Ascending aorta (tissue), 2 donors: ENCODE measurements at places on chromosomes 12 and 14.

GRCh38 chr14:51682411-51682810 is 30.7 kb downstream of the FRMD6 start:
- no peak for DNase-seq
- no peak overlapping the region for H3K4me3 ChIP-seq
- no peaks in the 10 kb centered on the region for H3K27me3 ChIP-seq
- no peaks in the 10 kb centered on the region for H3K4me1 ChIP-seq
- no peak overlapping the region for H3K27ac ChIP-seq
- no peaks in the 10 kb centered on the region for H3K36me3 ChIP-seq

- H3K36me3 ChIP-seq: no peaks in the 10 kb centered on the region
- peak overlapping the region; percentile 42 for H3K4me3 ChIP-seq
- no peaks in the 10 kb centered on the region for H3K27me3 ChIP-seq
- H3K4me1 ChIP-seq: peaks cover 21% of the 10 kb centered on the region
- DNase-seq: no peak
- no peak overlapping the region for H3K27ac ChIP-seq
Observed at GRCh38 chr12:19841451-19841850, 402.2 kb downstream of the AEBP2 start.

DNA sequence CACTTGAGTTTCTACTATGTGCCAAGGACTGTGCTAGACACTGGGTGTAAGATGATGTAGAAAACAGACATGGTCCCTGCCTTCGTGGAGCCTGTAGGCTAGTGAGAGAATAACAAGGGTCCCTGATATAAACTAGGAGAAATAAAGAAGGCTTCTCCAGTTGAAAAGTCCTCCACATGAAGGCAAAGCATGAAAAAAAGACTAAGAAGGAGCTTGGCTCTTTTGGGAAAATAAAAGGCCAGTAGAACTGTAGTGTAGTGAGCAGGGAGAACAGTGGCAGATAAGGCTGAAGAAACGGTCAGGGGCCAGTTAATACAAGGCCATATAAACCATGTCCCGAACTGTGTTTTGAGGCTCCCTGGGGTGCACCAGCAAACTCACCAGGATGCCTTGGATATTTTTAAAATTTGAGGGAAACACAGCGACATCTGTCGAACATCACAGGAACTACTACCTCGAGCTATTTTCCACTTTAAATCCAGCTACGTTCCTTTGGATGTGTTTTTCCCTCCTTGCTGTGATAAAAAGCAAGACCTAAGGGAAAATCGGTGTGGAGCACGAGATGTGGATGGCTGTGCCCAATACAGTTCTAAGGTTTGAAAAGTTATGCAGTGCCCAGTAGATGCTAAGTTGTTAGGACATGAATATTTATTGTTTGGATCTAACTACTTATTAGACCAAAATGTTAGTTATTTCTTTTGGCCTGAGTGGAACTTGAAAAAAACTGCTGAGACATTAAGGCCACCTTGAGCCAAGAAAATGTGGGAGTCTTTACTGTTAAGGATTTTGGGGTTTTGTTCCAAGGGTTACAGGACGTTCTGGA is 8.5 kb upstream of the CFL2 start:
- no peaks in the 10 kb centered on the region for H3K4me1 ChIP-seq
- no peak overlapping the region for H3K27ac ChIP-seq
- H3K4me3 ChIP-seq: no peak overlapping the region

- H3K27me3 ChIP-seq: no peaks in the 10 kb centered on the region
- H3K4me1 ChIP-seq: no peaks in the 10 kb centered on the region
- no peaks in the 10 kb centered on the region for H3K36me3 ChIP-seq
- no peak for DNase-seq
- no peak overlapping the region for H3K27ac ChIP-seq
- no peak overlapping the region for H3K4me3 ChIP-seq
Observed at GRCh38 chr12:25690996-25691864, 138.1 kb upstream of the LMNTD1 start.

- no peak overlapping the region for H3K27ac ChIP-seq
- H3K27me3 ChIP-seq: no peaks in the 10 kb centered on the region
- H3K4me1 ChIP-seq: peaks cover 5% of the 10 kb centered on the region
- peaks cover 3% of the 10 kb centered on the region for H3K36me3 ChIP-seq
- H3K4me3 ChIP-seq: no peak overlapping the region
Observed at GRCh38 chr14:105015905-105016304, 5.0 kb downstream of the CDCA4 start.

DNA sequence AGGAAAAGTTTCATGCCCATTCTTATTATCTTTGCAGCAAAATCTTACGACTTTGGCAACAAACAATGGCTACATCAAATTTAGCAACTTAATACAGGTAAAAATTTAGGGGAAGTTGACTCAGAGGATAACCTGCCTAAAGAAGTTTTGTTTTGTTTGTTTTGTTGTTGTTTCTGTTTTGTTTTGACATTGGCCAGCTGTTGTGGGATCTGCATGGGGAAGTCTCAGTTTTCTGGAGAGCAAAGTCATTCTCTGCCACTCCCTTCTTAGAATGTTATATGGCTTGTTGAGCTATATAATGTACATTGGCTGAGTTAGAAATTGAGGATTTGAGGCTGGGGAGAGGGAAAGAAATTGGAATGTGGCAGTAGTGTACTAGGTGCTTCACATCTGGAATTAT is 109.5 kb downstream of the NT5DC3 start:
- no peaks in the 10 kb centered on the region for H3K4me1 ChIP-seq
- H3K27ac ChIP-seq: no peak overlapping the region
- DNase-seq: no peak
- no peak overlapping the region for H3K4me3 ChIP-seq
- H3K27me3 ChIP-seq: no peaks in the 10 kb centered on the region
- H3K36me3 ChIP-seq: no peaks in the 10 kb centered on the region

DNA sequence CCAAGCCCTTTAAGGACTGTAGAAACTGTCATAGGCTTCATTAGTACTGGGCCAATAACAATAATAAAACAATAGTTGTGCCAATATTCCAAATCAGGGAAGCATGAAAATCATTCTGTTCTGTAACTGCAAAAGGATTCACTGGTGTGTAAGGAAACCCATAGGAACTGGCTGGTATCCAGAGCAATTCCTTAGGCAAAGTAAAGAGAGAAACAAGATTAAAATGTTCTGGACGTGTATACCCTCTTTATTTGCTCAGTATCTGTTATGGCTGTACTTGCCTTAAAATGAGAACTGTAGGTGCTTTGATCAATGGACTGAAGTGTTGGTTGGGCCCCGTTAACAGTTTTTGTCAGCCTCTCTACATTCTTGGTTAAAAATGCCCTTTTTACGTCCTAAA is 72.4 kb upstream of the STAC3 start:
- no peaks in the 10 kb centered on the region for H3K27me3 ChIP-seq
- H3K27ac ChIP-seq: no peak overlapping the region
- no peak overlapping the region for H3K4me3 ChIP-seq
- DNase-seq: no peak
- H3K36me3 ChIP-seq: peaks cover 3% of the 10 kb centered on the region

- DNase-seq: no peak
- no peaks in the 10 kb centered on the region for H3K27me3 ChIP-seq
- H3K36me3 ChIP-seq: no peaks in the 10 kb centered on the region
Observed at GRCh38 chr12:14264316-14264715, 101.2 kb upstream of the ATF7IP start.

GRCh38 chr12:77667101-77667500 is 163.6 kb upstream of the NAV3 start:
- no peaks in the 10 kb centered on the region for H3K4me1 ChIP-seq
- no peaks in the 10 kb centered on the region for H3K36me3 ChIP-seq
- no peak for DNase-seq
- no peak overlapping the region for H3K27ac ChIP-seq

DNA sequence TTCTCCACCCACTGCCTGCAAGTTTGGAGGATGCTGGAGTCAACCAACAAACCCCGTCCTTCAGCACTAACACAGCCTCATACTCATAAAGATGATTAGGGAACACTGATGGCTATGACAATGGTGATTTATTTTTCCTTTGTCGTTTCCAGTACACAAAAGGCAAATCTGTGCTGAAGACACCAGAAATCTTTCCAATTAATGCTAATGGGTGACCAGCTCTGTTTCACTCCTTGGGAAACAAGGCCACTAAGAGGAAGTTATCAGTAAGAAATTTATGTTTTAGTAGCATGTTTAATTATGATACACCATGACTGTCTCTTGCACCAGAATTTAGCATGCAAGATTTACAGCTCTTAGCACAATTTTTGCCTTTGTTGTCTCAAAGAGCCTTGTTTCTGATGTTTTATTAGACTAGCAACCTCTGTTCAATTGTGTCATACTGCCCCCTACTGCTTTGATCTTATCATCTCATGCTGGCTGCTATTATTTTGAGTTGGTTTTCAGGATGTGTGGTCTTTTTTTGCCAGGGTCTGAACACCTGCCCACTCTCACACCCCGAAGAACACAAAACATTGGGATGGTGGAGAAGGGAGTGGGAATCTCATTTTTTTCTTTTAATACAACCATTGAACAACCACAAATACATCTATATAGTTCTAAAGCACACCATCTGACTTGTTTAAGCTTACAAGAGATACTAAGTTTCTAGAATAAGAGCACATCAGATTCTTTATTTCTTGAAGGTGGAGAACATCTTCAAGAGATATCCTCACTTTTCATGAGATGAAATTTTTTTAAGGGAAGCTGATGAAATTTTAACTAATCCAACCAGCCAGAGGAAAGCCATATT is 160.9 kb downstream of the SPTSSA start:
- no peak overlapping the region for H3K27ac ChIP-seq
- DNase-seq: no peak
- no peaks in the 10 kb centered on the region for H3K36me3 ChIP-seq
- no peaks in the 10 kb centered on the region for H3K27me3 ChIP-seq

GRCh38 chr12:104694711-104695110 is 238.0 kb downstream of the CHST11 start:
- H3K36me3 ChIP-seq: no peaks in the 10 kb centered on the region
- peak overlapping the region; percentile 25 for H3K27ac ChIP-seq
- no peak overlapping the region for H3K4me3 ChIP-seq
- peak; percentile 71 for DNase-seq
- H3K4me1 ChIP-seq: peaks cover 3% of the 10 kb centered on the region

- DNase-seq: no peak
- no peak overlapping the region for H3K4me3 ChIP-seq
- H3K27me3 ChIP-seq: no peaks in the 10 kb centered on the region
- no peaks in the 10 kb centered on the region for H3K36me3 ChIP-seq
Observed at GRCh38 chr12:47378907-47379306, 299.1 kb upstream of the AMIGO2 start.

GRCh38 chr12:2311020-2311778 is 258.4 kb downstream of the CACNA1C start:
- H3K4me3 ChIP-seq: no peak overlapping the region
- no peak overlapping the region for H3K27ac ChIP-seq
- no peaks in the 10 kb centered on the region for H3K27me3 ChIP-seq
- peaks cover 16% of the 10 kb centered on the region for H3K4me1 ChIP-seq
- no peak for DNase-seq

DNA sequence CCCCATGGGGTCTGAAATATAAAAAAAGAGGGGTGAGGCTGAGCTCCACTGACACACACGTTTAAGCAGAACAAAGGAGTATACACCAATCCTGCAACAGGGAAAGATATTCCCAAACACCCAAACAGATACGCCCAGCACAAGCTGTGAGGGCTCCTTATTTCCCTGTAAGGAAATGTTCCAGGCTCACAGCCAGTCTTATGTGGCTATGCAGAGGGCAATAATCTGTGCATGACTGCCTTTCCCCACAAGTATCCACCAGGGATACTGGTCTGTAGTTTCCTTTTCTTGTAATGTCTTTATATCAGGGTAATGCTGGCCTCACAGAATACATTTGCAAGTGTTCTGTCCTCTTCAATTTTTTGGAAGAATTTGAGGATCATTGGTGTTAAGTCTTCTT is 141.7 kb upstream of the DAAM1 start:
- DNase-seq: no peak
- H3K4me1 ChIP-seq: no peaks in the 10 kb centered on the region
- no peak overlapping the region for H3K4me3 ChIP-seq
- no peaks in the 10 kb centered on the region for H3K27me3 ChIP-seq
- H3K27ac ChIP-seq: no peak overlapping the region

- H3K36me3 ChIP-seq: no peaks in the 10 kb centered on the region
- no peak overlapping the region for H3K4me3 ChIP-seq
- no peaks in the 10 kb centered on the region for H3K27me3 ChIP-seq
- no peak for DNase-seq
Observed at GRCh38 chr14:105933238-105933637, 406.9 kb downstream of the TMEM121 start.

DNA sequence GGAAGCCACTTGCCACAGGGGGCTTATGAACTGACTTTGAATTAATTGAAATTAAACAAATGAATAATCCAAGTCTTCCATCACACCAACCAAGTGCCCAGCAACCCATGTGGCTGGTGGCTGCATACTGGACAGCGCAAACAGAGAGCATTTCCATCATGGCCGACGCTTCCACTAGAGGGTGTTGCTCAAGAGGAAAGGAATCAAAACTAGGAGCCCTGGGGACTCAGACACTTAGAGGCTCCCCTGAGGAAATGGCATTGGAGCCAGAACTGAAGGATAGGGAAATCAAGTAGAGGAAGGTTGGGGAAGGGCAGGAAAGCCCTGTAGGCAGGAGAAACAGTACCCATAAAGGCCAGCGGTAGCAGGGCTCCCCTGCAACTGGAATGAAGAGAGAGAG is 50.6 kb upstream of the NUAK1 start:
- H3K27ac ChIP-seq: no peak overlapping the region
- no peak for DNase-seq
- no peaks in the 10 kb centered on the region for H3K4me1 ChIP-seq
- no peaks in the 10 kb centered on the region for H3K27me3 ChIP-seq

- no peak for DNase-seq
- H3K4me3 ChIP-seq: no peak overlapping the region
- no peak overlapping the region for H3K27ac ChIP-seq
- H3K4me1 ChIP-seq: no peaks in the 10 kb centered on the region
- H3K27me3 ChIP-seq: no peaks in the 10 kb centered on the region
Observed at GRCh38 chr14:35352274-35353233, 52.0 kb downstream of the NFKBIA start.

DNA sequence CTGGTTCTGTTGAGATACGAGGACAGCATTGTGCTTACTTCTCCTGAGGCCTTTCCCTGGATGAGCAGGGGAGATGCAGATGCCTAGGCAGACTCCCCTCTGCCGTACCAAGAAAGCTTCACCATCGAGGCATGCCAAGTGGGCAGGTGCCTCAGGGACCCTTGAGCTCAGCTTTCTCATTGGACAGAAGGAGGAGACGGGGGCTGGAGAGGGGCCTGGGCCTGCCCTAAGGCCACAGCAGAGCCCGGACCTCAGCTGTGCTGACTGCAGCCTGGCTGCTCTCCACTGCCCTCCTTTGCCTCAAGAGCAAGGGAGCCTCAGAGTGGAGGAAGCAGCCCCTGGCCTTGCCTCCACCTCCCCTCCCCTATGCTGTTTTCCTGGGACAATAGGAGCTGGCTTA is 23.4 kb downstream of the SERPINA1 start:
- H3K36me3 ChIP-seq: no peaks in the 10 kb centered on the region
- no peak overlapping the region for H3K27ac ChIP-seq
- no peaks in the 10 kb centered on the region for H3K4me1 ChIP-seq
- no peak for DNase-seq
- H3K4me3 ChIP-seq: no peak overlapping the region
- no peaks in the 10 kb centered on the region for H3K27me3 ChIP-seq

- no peak overlapping the region for H3K4me3 ChIP-seq
- H3K36me3 ChIP-seq: no peaks in the 10 kb centered on the region
- no peak overlapping the region for H3K27ac ChIP-seq
- H3K4me1 ChIP-seq: peaks cover under 1% of the 10 kb centered on the region
- no peaks in the 10 kb centered on the region for H3K27me3 ChIP-seq
- no peak for DNase-seq
Observed at GRCh38 chr12:46959502-46959901, 119.9 kb upstream of the PCED1B start.

GRCh38 chr14:65560340-65561027 is 148.0 kb downstream of the FUT8 start:
- H3K4me1 ChIP-seq: no peaks in the 10 kb centered on the region
- no peak overlapping the region for H3K27ac ChIP-seq
- no peak overlapping the region for H3K4me3 ChIP-seq

GRCh38 chr12:28015165-28015564 is 42.6 kb upstream of the PTHLH start:
- no peaks in the 10 kb centered on the region for H3K36me3 ChIP-seq
- no peaks in the 10 kb centered on the region for H3K4me1 ChIP-seq
- H3K27me3 ChIP-seq: no peaks in the 10 kb centered on the region
- no peak overlapping the region for H3K4me3 ChIP-seq
